ENCODE measurements at places on chromosomes 3 and 15.

GRCh38 chr3:112817797-112818196 lies 28.9 kb downstream of the CD200R1L start:
- DNase-seq = no peak

DNA sequence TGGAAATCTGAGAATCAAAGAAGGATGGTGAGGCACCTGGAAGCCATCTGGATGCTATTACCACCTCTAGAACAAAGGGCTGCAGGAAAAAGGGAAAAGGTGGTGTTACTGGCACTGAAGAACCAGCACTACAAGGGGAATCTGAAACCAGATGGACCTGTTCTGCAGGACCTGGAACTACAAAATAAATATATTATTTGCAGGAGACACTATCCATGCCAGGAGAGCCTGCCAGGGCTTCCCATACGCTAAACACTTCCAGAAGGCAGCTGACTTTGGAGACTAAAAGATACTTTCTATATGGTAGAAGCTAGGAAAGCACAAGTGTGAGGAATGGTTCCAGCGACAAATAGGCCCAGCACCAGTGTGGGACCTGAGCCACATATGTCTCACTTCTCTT lies 83.4 kb upstream of the POU1F1 start:
- DNase-seq = no peak

- DNase-seq = no peak
Observed at GRCh38 chr15:27482287-27482686, 511.3 kb downstream of the GABRG3 start.

DNA sequence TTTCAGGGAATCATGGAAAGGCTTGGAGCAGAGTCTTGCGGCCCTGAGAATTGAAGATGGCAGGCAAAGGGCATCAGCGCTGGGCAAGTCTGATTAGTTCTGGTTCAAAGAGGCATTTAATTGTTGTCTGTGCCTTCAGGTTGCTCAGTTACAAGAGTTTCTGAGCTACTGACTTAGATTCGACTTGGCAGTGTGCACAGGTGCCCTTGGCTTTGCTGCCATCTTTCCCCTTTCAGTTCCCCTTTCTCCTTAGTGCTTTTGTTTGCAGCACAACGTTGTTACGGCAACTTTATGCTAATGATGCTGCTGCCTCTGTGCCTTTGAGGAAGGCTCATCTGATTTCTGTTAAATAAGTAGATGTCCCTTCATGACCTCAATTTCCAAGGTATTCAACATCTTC lies 12.5 kb downstream of the P2RY14 start:
- DNase-seq = no peak

GRCh38 chr3:168974617-168975403 lies 688.7 kb downstream of the MECOM start:
- DNase-seq = no peak

- no peak for DNase-seq
Observed at GRCh38 chr15:59591356-59591755, 20.2 kb upstream of the GCNT3 start.

GRCh38 chr3:129665024-129665768 lies 58.7 kb upstream of the PLXND1 start:
- DNase-seq = no peak

DNA sequence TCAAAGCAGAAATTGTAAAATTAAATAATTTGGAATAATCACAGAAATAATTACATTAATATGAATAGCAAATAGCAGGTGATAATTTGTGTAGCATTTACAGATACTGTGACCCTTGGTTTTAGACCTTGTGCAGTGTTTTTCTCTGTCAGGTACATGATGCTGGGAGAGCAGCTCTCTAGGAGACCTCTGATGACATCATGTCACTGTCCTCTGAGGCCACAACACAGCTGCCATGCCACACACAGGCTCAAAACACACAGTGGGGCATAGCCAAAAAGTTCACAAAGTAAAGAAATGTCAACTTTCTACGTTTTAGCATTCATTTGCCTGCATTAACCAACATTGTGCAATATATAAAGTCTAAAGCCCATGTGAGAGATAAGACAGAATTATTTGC lies 71.8 kb upstream of the ZBTB20 start:
- no peak for DNase-seq

- no peak for DNase-seq
Observed at GRCh38 chr3:71406972-71407810, 176.3 kb downstream of the FOXP1 start.

- DNase-seq = peak; percentile 87
Observed at GRCh38 chr15:52678468-52679231, 538 bp downstream of the ATOSA start.

- no peak for DNase-seq
Observed at GRCh38 chr3:21226086-21226485, 524.9 kb downstream of the ZNF385D start.

DNA sequence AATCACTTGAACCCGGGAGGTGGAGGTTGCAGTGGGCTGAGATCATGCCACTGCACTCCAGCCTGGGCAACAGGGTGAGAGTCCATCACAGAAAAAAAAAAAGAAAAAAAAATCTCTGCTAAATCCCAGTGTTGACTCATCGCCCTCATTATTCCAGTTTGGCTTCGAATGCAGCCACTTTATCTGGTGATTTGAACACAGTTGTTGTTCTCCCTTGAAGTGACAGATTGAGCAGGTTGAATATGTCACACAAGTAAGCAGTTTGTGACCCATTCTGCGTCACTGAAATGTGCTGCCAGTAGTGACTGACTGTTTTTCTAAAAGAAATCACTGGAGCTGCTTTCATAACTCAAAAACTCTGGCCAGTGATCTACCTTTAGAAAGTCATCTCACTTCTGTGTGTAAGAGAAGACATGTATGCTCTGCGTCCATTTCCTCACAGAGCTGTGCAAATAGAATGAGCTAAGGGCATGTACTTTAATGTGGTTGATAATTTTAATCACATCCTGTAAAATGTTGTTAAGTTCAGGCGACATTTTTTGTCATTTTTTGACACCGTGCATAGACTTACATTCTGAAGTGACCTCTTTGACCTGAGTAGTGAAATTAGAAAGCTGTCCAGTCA lies 12.5 kb downstream of the DOCK3 start:
- DNase-seq = peak; percentile 25

GRCh38 chr15:61421938-61422337 lies 192.8 kb upstream of the RORA start:
- DNase-seq = no peak

GRCh38 chr15:67024314-67024997 lies 40.9 kb upstream of the SMAD3 start:
- peak; percentile 74 for DNase-seq

GRCh38 chr15:80887148-80887547 lies 102.5 kb downstream of the MESD start:
- DNase-seq = no peak

GRCh38 chr3:146345900-146346299 lies 95.0 kb upstream of the PLSCR4 start:
- DNase-seq = no peak

DNA sequence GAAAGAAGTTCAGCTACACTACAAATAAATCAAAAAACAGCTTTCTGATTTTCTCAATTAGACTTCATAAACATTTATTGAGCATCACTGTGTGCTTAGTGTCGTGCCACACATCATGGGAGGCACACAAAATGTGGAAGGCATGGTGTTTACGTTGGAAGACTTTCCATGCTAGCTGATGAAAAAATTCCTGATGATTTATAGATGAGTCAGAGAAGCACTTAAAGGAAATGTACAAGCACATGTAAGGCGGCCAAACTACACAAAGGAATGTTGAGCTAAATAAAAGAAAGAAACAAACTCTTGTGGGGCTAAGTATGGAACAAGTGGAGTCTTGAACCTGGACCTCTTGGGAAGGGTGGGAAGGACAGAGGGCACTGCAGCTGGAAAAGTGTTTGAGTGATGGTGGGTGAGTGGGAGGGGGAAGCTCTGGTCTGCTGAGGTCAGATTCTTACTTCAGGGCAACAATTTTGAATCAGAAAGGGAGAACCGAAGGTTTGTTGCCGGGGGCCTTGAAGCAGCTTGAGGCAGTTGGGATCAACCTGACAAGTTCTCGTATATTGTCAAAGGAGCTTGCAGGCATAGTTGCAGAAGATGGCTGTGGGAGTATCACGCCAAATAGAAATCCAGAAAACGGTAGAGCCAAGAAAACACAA lies 66.9 kb downstream of the FOXB1 start:
- DNase-seq = no peak

DNA sequence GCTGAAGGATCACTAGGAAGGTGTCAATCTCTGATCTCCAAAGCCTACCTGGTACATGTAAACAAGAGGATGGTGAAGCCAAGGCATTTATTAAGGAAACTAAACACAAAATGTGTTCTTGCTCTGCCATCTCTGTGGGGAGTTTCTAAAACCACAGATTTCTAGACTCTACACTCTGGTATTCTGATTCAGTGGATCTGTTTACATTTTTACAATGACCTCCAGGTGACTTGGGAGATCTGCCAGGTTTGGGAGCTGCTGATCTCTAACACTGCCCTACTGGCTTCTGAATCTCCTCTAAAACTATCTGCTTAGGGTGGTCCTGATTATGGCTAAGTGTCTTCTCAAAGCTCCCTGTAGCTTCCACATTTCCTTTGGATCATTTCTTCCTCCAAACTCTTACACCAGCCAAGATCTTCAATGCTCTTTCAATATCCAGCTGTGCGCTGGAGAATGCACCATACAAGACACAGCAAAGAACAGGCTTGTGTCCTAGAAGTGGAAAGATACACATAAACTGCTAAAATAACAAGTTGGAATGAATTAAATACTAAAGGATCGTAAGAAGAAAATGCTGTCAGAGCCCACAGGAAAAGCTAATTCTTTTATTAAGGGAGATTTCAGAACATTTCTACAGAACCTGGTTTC lies 72.7 kb downstream of the GREM1 start:
- DNase-seq = no peak

DNA sequence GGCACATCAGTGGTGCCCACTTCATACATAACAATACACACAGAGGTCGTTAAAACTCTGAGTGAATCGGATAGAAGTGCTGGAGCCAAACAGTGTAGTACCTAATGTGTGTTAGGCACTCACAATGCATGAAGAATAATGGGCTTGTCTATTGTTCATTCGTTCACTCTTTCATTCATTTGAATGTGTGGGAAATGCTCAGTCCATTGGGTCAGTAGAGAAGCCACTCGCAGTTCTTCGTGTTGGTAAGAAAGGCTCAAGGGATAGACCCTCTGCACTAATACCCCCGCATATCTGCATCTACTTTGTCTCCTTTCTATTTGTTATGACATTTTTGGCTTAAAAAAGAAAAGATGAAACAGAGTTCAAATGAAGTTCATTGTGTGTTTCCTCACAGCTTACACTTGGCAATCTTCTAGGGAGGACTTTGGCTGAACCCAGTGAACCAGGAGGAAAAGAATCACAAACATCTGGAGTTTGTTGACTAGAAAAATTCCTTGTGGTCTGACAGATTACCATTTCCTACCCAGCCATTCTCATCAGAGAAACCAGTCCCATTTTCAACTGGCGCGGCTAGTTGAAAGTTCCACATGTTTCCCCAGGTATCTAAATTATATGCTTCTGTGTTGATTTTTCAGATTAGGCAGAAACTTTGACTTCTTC lies 32.8 kb upstream of the MFSD1 start:
- peak; percentile 20 for DNase-seq

DNA sequence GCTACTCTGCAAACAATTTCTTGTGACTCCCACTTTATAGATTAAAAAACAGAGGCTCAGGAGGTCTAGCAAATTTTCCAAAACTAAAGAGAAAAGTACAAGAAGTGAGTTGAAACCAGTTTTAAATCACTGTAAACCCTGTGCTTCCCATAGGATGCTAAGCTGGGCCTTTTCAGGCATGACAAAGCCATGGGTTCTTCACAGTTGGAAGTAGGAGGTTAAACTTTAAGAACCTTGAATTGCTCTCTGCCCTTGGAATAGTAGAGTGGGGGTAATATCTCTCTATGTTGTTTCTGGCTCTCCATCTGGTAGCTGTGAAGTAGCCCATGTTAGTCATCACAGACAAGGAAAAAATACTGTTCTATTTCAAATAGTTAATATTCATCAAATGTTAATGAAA lies 193.6 kb upstream of the SATB1 start:
- no peak for DNase-seq

GRCh38 chr3:112017091-112017490 lies 17.4 kb upstream of the TMPRSS7 start:
- DNase-seq = no peak

GRCh38 chr3:195754141-195754540 lies 33.4 kb downstream of the MUC20 start:
- no peak for DNase-seq

GRCh38 chr15:68303560-68304436 lies 26.3 kb downstream of the FEM1B start:
- no peak for DNase-seq

DNA sequence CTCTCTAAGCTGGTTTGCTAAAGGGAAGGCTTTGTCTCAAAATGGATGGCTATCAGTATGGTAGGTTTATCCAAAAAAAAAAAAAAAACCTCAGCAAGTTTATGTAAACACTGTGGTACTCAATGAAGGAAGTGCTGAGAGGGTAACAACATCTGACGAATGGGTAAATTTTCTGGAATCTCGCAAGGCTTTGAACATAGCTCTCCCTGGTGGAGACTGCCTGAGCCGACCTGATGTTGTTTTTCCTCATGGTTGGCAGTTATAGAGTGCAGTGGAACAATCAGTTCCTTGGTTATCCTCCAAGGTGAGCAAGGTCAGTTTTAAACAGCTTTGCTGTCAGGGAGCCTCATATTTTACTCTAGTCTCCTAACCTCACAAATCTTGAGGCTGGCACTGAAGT lies 94.6 kb downstream of the ZPLD1 start:
- no peak for DNase-seq

DNA sequence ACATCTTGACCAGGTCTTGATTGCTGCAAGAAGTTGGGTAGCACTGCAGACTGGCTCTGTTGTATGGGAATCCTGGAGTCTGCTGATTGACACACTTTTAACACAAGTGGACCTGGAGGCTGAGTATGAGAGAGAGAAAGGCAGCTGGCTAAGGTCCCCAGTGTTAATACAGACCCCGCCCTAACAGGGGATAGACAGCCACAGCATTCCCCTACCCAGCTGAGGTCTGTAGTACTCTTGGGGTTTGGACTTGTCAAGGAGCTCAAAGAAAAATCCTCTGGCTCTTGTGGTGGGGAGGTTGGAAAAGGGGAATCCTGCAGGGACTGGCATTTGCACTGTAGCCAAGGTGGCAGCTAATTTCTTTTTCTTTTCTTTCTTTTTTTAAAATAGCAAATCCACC lies 192.7 kb downstream of the ZNF621 start:
- DNase-seq = no peak

- DNase-seq = no peak
Observed at GRCh38 chr3:190546881-190547510, 33.1 kb downstream of the IL1RAP start.

DNA sequence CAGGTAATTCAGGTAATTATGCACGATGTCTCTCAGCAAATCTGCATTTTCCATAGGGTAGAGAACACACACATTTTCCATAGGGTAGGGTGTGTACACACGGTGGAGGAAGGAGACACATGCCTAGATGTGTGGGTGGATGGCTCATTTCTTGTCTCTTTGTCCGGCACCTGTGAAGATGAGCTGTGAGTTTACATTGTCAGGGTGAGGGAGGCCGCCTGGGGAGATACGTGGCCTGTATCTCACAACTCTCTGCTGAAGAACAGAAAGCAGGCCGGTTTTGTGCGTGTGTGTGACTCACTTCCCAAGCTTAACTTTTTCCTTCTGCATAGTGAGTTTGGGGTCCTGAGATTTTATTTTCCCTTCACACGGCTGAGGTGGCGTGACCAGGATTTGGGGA lies 60.3 kb downstream of the SLC6A6 start:
- DNase-seq = no peak

GRCh38 chr3:67414740-67415139 lies 239.7 kb downstream of the SUCLG2 start:
- DNase-seq = no peak

Data from gastrocnemius medialis (tissue), 4 donors.